Mesothelial cell of epicardium (in vitro differentiated cells): ENCODE measurements at places on chromosomes 2 and 18.

GRCh38 chr18:56574861-56575260 is 63.5 kb downstream of the TXNL1 start:
- peak overlapping the region; percentile 27 for H3K27ac ChIP-seq
- H3K4me1 ChIP-seq, result peaks cover 24% of the 10 kb centered on the region
- H3K36me3 ChIP-seq, result peaks cover 4% of the 10 kb centered on the region
- DNase-seq, result no peak

DNA sequence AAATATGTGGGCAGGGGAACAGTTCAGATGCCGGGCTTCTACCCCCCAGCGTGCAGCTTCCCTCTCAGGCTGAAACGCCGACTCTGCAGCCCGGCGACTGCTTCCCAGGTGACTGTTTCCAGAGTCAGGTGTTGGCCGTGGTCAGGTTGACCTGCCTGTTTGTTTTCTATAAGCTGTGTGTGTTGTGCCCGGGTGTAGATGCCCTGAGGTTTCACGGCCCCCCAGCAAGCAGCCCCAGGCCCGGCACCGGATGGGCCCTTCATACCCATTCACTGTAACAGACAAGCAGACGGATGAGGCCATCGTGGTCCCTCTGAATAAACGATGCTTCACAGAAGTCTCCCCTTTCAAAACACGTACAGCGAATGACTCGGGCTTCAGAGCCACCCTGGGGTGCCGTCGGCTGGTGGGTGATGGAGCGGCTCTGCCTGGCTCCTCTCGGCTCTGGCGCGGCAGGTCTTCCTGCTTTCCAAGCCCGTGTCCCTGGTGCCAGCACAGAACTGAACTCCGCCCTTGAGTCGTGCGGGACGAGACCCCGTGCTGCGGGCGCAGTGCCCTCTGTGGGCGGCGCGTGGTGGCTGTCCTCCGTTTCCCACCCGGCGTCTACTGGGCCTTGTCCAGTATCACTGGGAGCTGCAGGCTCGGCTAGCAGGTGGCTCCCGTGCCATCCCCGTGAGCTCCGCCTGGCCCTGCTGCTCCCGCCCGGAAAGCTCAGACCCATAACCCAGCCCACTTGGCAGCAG is 15.0 kb upstream of the KCNG2 start:
- DNase-seq, result no peak
- H3K4me3 ChIP-seq, result no peak overlapping the region
- H3K27me3 ChIP-seq, result peaks cover 64% of the 10 kb centered on the region
- no peaks in the 10 kb centered on the region for H3K36me3 ChIP-seq

- H3K27ac ChIP-seq, result no peak overlapping the region
- no peaks in the 10 kb centered on the region for H3K4me1 ChIP-seq
- H3K4me3 ChIP-seq, result no peak overlapping the region
- no peak for DNase-seq
- peaks cover 20% of the 10 kb centered on the region for H3K27me3 ChIP-seq
Observed at GRCh38 chr2:117714745-117715417, 99.6 kb upstream of the DDX18 start.

DNA sequence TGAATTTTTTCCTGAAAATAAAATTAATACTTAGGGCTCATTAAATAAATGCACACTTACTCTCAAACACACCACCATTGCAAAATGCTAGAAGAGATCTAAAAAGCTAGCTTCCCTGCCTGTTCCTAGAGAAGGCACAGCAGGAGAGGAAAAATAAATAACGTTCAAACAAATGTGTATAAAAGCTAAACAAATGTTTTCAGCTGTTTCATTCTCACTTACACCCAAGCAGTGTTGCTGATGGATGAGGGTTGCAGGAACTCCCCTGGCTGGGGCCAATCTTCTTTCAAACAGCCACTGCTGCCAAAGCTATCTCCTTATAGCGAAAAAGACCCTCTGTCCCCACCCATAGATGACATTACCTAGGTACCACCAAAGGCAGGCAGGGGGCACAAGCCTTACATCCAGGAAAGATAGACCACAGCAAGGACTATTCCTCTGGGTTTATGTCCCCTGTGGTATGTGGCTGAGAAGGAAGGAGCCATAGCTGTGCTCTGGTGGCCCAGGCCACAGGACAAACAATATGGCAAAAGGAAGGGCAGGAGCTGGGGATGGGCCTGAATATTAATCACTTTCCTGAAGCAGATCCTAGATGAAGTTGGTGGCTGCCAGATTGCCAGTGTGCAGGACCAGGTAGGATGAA is 214.6 kb downstream of the TTC32 start:
- H3K4me1 ChIP-seq, result no peaks in the 10 kb centered on the region
- H3K4me3 ChIP-seq, result no peak overlapping the region
- no peak for DNase-seq
- H3K27ac ChIP-seq, result no peak overlapping the region
- H3K36me3 ChIP-seq, result no peaks in the 10 kb centered on the region

DNA sequence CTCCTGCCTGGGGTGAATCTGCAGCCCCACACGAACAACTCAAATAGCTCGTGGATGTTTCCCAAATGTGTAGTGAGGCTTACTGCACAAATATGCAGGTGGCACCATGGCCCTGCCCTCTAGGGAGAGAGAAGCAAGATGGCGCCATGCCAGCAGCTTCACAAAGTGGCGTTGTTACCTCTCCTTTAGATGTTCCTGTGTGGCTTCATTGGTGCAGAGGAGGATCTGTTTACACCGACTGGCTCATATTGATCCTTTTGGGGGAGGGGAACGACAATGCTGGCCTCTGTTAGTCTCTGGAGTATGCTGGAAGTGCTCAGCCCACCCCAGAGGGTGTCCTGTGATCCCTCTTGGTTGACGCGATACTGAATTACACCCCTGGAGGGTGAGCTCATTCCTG is 99.5 kb upstream of the GATA6 start:
- no peak overlapping the region for H3K4me3 ChIP-seq
- DNase-seq, result no peak
- no peak overlapping the region for H3K27ac ChIP-seq
- H3K27me3 ChIP-seq, result peaks cover 4% of the 10 kb centered on the region
- H3K4me1 ChIP-seq, result no peaks in the 10 kb centered on the region
- no peaks in the 10 kb centered on the region for H3K36me3 ChIP-seq

- H3K27ac ChIP-seq, result no peak overlapping the region
- H3K4me1 ChIP-seq, result no peaks in the 10 kb centered on the region
- H3K27me3 ChIP-seq, result no peaks in the 10 kb centered on the region
- no peak for DNase-seq
- H3K4me3 ChIP-seq, result no peak overlapping the region
- H3K36me3 ChIP-seq, result no peaks in the 10 kb centered on the region
Observed at GRCh38 chr18:43965691-43966090, 688.4 kb upstream of the SYT4 start.

DNA sequence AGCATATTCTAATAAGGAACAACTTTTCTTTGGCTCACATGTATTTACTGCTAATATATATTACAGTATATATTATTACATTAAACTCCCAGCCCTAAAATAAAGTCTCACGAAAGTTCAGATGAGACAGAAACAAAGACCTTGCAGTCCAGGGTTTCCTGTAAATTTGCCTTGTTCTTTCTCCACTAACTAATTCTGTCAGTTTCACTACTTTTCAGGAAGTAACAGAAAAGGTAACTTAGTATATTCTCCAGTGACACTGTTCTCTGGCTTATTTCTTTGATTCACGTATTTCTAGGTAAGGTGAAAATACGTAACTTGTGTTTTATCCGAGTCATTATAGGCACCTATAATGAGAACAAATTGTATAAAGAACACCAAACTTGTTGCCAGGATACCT is 35.2 kb downstream of the HDLBP start:
- H3K4me1 ChIP-seq, result peaks cover 21% of the 10 kb centered on the region
- H3K27me3 ChIP-seq, result no peaks in the 10 kb centered on the region
- H3K4me3 ChIP-seq, result no peak overlapping the region
- H3K36me3 ChIP-seq, result peaks cover 16% of the 10 kb centered on the region
- no peak for DNase-seq
- H3K27ac ChIP-seq, result no peak overlapping the region

GRCh38 chr2:226607379-226607778 is 192.2 kb downstream of the IRS1 start:
- peak overlapping the region; percentile 17 for H3K27ac ChIP-seq
- DNase-seq, result no peak
- no peak overlapping the region for H3K4me3 ChIP-seq
- peaks cover 2% of the 10 kb centered on the region for H3K36me3 ChIP-seq
- H3K4me1 ChIP-seq, result peaks cover 27% of the 10 kb centered on the region

- no peak for DNase-seq
- no peaks in the 10 kb centered on the region for H3K36me3 ChIP-seq
- H3K27me3 ChIP-seq, result no peaks in the 10 kb centered on the region
- H3K4me1 ChIP-seq, result peaks cover 7% of the 10 kb centered on the region
- no peak overlapping the region for H3K27ac ChIP-seq
- no peak overlapping the region for H3K4me3 ChIP-seq
Observed at GRCh38 chr2:150232321-150232720, 255.1 kb downstream of the RND3 start.

- DNase-seq, result no peak
- no peak overlapping the region for H3K4me3 ChIP-seq
- peaks cover 5% of the 10 kb centered on the region for H3K27me3 ChIP-seq
- H3K27ac ChIP-seq, result no peak overlapping the region
- peaks cover 16% of the 10 kb centered on the region for H3K4me1 ChIP-seq
Observed at GRCh38 chr18:2111456-2111855, 459.8 kb downstream of the METTL4 start.

- no peak overlapping the region for H3K27ac ChIP-seq
- H3K36me3 ChIP-seq, result no peaks in the 10 kb centered on the region
- no peak overlapping the region for H3K4me3 ChIP-seq
- H3K27me3 ChIP-seq, result peaks cover 37% of the 10 kb centered on the region
Observed at GRCh38 chr18:7234091-7234490, 3.2 kb downstream of the LRRC30 start.

DNA sequence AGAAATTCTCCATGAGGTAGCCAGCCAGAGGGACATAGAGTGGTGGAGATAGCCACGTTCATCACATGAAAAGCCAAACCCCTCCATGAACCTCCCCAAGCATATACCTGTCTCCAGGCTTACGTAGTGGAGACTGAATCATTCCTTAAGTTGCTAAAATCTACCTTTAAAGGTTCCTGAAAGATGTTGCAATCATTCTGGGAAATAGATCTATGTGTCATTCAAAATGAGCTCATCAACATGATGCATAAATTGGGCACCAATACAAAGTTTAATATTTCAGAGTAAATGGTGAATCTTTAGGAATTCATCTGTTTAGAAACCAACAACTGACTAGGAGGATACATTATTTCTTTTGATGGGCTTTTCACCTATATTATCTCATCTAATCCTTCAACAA is 362.6 kb upstream of the ID2 start:
- peaks cover 5% of the 10 kb centered on the region for H3K27me3 ChIP-seq
- peaks cover 9% of the 10 kb centered on the region for H3K4me1 ChIP-seq
- no peak overlapping the region for H3K27ac ChIP-seq

GRCh38 chr2:121650315-121650930 is 1.2 kb upstream of the CLASP1 start:
- no peaks in the 10 kb centered on the region for H3K27me3 ChIP-seq
- no peaks in the 10 kb centered on the region for H3K36me3 ChIP-seq
- peak overlapping the region; percentile 99 for H3K27ac ChIP-seq

- no peaks in the 10 kb centered on the region for H3K36me3 ChIP-seq
- peaks cover 86% of the 10 kb centered on the region for H3K27me3 ChIP-seq
- H3K4me1 ChIP-seq, result peaks cover 19% of the 10 kb centered on the region
Observed at GRCh38 chr2:26850505-26850904, 2.6 kb downstream of the DPYSL5 start.

DNA sequence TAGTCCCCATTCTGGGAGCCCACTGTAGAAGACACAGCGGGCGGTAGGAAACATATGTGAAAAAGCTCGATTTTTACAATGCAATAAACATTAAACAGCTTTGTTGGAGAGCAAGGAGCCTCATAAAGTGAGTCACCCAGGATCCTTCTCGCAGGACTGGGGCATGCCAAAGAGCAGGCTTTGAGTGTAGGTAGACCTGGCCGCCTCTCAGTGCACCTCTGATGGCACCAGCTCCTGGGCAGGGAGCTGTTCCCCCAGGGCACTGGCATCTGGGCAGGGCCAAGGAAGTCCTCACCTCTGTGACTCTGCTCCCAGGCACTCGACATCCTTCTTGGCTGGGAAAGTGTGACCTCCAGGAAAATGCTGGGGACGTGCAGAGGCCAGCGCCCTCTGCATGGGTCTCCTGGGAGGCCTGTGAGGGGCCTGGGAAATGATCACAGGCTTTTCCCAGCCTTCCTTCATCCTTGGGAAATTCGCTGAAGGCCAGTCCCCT is 94.2 kb downstream of the POLR1A start:
- H3K36me3 ChIP-seq, result peaks cover 13% of the 10 kb centered on the region
- no peak for DNase-seq
- H3K27me3 ChIP-seq, result no peaks in the 10 kb centered on the region
- no peak overlapping the region for H3K27ac ChIP-seq
- peaks cover 4% of the 10 kb centered on the region for H3K4me1 ChIP-seq

DNA sequence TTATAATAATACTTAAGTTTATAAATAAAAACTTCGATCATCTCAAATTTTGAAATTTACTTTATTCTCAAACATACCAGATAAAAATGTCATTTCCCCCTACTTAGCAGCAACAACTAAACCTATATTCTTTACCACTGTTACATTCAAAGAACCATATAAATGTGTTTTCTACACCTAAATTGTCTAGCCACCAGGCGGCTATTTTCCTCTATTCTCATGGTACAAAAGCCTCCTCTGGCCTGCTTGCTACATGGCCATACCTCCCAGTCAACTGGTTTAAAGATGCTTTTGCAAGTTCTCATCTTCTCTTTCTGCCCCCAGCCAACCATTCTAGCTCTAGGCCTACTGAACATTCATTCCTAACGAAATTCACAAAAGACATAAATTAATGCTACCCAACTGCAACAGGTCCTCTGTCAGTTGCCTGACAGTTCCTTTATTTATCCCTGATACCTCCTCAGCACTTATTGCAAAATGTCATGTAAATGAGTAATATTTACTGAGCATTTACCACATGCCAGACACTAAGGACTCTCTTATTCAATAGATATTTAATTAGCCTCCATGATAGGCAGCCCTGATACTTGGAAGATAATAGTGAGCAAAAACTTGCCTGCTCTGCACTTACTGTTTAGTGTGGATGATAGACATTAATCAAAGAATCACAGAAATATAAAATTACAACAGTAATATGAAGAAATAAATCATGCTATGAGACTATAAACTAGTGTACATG is 5.0 kb downstream of the C1D start:
- H3K4me1 ChIP-seq, result peaks cover 39% of the 10 kb centered on the region
- H3K27me3 ChIP-seq, result no peaks in the 10 kb centered on the region
- no peaks in the 10 kb centered on the region for H3K36me3 ChIP-seq
- H3K27ac ChIP-seq, result no peak overlapping the region
- no peak overlapping the region for H3K4me3 ChIP-seq

DNA sequence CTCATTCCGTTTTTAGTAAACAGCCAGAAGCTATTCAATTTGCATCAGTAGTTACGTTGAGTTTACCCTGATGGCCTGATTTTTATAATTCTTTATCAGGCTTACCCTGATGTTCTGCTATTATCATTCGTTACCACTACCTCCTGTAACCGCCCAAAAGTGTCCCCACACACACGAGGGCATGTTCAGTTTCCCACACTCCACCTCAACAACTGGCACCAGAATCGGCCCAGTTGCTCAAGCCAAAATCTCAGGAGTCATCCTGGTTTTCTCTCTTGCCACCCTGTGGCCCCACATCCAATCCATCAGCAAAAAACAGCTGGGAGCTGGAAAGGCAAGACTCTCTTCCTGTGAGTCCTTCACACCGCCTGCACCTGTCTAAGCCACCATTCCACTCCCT is 102.9 kb upstream of the RAB6C start:
- DNase-seq, result no peak
- H3K4me1 ChIP-seq, result peaks cover 13% of the 10 kb centered on the region
- H3K27ac ChIP-seq, result peak overlapping the region; percentile 96
- H3K4me3 ChIP-seq, result peak overlapping the region; percentile 96
